ENCODE measurements at places on chromosomes 7 and 10. TPM values are rescaled to one million over a fixed set of nuclear protein-coding genes. Genes with fewer than 3 reads are reported as not detected.

FAM237B gene
- not detected for total RNA-seq

TMEM130 gene
- 0.24 TPM for total RNA-seq

DNA sequence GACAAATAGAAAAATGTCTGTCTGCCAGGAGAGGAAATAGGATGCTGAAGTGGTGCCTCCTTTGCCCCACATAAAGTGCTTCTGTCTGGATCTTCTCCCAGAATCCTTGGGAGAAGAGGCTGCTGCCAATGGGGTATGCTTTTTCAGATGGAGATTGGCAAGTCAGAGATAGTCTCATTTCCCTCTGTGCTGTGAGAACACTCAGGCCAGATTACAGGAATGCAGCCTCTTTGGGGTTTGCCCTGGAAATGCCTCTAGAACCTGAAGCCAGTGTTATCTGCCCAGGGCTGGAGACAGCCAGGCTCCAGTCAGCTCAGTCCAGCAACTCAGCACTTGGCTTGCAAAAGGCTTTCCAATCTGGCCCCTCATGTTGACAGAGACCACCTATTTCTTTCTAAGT lies 119.1 kb upstream of the PHYHIPL start:
- H3K36me3 ChIP-seq: no peaks in the 10 kb centered on the region
- H3K4me1 ChIP-seq: no peaks in the 10 kb centered on the region
- no peaks in the 10 kb centered on the region for H3K27me3 ChIP-seq
- H3K27ac ChIP-seq: no peak overlapping the region
- no peak for DNase-seq

DNA sequence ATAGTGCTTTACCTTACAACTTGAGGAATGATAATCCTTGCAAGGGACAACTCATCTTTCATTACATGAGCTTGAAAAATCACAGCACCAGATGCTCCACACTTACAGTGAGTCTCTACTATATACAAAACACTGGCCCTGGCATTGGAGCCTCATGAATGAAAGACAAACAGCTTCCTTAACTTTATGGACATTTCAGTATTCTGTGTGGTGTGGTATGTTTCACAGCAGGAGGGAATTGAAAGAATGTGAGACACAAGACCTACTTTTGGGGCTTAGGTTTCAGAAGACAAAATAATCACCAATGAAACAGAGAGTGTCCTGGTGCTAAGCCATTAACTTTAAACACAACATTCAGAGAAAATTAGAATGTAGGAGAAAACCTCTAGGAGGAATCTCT lies 1249.6 kb downstream of the XPNPEP1 start:
- H3K27me3 ChIP-seq: no peaks in the 10 kb centered on the region
- H3K27ac ChIP-seq: no peak overlapping the region
- H3K36me3 ChIP-seq: no peaks in the 10 kb centered on the region
- no peak for DNase-seq
- no peaks in the 10 kb centered on the region for H3K4me1 ChIP-seq

- peaks cover 15% of the 10 kb centered on the region for H3K4me1 ChIP-seq
- no peak overlapping the region for H3K27ac ChIP-seq
- H3K27me3 ChIP-seq: no peaks in the 10 kb centered on the region
- no peak overlapping the region for H3K4me3 ChIP-seq
Measured at GRCh38 chr10:113704637-113705343, 25.1 kb downstream of the CASP7 start.

All from thymus (tissue), 14 donors.